ENCODE measurements at places on chromosomes 1 and 21.

DNA sequence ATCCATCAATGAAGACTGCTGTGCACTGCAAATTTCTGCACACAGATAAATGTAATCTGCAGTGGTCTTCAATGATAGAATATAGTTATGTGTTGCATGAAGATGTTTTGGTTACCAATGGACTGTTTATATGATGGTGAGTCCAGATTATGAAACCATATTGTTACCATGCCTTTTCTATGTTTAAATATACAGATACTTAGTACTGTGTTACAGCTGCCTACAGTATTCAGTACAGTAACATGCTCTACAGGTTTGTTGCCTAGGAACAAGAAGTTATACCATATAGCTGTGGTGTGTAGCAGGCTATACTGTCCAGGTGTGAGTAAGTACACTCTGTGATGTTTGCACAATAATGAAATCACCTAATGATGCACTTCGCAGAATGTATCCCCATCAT lies 40.8 kb downstream of the SORT1 start:
- no peak for DNase-seq

GRCh38 chr1:172467446-172467845 lies 23.6 kb upstream of the PIGC start:
- DNase-seq = no peak

GRCh38 chr1:173253046-173253445 lies 45.9 kb upstream of the TNFSF4 start:
- DNase-seq = no peak

- DNase-seq = no peak
These were observed 242.1 kb upstream of the JUN start for GRCh38 chr1:59025898-59026426.

DNA sequence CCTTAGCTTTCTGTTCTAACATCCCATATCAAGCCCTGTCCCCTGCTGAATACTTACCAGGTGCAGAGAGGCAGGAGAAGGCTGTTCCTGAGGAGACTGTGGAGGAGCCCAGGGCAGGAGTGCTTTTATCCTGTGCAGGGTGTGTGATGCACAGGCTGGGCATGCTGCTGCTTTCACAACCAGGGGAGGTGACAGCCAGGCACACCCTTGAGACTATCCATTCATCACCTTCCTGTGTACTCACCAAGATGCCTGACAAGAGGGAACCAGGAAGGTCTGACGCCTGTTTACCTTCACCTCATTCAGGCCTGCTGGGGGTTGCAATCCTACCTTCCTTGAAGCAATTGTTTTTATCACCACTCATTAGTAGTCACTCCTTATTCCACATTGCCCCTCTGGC lies at the start of gene LCE3E:
LCE3E (minus strand) TSS at position 100 of the 400 bp plus-strand sequence. CDS start 572 bp downstream, outside the sequence.
- no peak for DNase-seq

DNA sequence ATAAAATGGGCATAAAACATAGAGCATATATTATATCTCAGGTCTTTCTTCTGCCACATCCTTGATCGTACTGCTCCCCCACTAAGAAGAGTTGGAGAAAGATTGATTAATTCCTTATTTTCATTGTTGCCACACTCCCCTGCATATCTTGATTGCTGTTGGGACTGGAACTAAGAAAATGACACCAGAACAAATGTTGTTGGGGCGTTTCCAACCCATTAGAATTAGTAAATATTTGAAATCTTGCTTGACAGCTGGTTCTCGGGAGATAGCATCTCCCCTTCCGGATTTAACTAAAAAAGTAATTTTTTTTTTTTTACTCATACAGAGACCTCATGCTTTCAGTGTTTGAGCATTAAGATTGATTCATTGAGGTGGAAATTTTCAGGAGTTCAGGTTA lies 493.0 kb upstream of the PLXNA2 start:
- no peak for DNase-seq

DNA sequence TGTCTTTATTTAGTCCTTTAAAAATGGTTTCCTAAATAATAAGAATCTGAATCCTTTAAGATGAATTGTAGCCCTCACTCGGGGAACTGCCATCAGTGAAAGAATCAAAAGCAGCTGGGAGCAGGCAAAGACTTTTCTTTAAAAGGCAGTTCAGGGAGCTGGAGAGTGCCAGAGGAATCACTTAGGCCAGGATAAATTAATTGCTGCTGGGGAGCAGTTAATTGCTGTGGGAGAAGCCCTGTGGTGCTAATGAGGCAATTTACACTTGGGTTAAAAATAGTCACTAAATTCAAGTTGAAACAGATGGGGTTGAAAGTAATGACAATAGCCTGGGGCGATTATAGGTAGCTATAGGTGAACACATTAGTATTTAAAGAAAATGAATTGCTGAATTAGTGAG lies 38.7 kb upstream of the COL24A1 start:
- peak; percentile 83 for DNase-seq

DNA sequence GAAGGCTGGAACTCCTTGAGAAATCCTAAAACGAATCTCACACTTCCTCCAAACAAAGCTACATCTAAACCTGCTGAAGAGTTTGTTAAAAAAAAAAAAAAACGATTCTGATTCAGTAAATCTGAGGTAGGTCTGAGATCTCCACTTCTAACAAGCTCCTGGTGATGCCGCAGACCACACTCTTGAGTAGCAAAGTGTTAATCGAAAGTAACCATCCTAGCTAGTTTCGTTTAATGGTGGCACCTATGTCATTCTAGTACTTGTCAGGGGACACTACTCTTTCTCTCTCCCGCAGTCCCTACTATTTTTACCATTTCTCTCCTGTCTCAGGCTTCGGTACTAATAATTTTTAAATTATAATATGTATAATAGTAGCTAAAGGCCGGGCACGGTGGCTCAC lies 2.1 kb downstream of the CLCC1 start:
- no peak for DNase-seq

GRCh38 chr1:147758379-147759100 lies 1.9 kb downstream of the GJA5 start:
- DNase-seq = no peak

GRCh38 chr1:46996659-46997281 lies 26.7 kb upstream of the CYP4X1 start:
- DNase-seq = no peak

- no peak for DNase-seq
These were observed 31.9 kb downstream of the GDAP2 start for GRCh38 chr1:117897551-117897950.

- DNase-seq = no peak
These were observed 160.9 kb upstream of the FMN2 start for GRCh38 chr1:239930686-239931262.

GRCh38 chr1:64248065-64248464 lies 44.6 kb downstream of the UBE2U start:
- DNase-seq = peak; percentile 19

GRCh38 chr21:29711236-29711635 lies 228.6 kb downstream of the GRIK1 start:
- no peak for DNase-seq
